Kidney capillary endothelial cell (primary cell): ENCODE measurements at places on chromosomes 4 and X.

- DNase-seq, result no peak
Observed at GRCh38 chr4:158771776-158772175, 3.0 kb downstream of the FNIP2 start.

GRCh38 chrX:31609130-31609529 lies 537.3 kb upstream of the FTHL17 start:
- DNase-seq, result no peak

DNA sequence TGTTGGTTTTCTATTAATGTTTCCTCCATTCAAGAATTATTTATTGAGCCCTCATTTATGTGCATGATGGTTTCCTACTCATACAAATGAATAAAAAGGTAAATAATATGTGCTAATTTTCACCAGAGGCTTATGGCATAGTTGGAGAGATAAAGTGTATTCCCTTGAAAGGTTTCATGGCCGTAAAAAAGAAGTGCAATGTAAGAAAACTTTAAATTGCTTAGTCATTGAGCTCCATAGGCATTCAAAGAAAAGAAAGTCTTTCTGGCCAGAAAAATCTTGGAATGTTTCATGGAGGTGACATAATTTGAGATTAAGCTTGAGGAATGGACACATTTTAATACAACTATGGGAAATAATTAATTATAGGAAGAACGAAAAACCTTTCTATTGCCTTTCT lies 8.7 kb downstream of the KLHL4 start:
- DNase-seq, result no peak

DNA sequence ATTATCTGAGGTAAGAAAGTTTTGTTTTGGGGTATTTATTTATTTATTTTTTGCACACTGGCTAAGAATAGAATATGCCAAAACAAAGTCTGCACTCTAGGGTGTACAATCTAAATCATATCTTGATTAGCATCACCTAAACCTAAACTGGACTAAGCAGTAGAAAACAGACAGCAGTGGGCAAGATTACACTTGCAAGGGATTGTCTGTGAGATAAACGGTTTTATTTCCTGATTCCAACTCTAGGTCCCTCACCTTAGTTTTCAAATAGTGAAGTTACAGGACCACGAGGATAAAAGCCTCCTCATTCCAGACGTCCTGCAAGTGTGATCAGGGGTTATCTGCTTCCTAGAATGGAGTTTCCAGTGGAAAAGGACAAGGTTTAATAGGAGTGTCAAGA lies 86.1 kb downstream of the SH3RF1 start:
- no peak for DNase-seq

DNA sequence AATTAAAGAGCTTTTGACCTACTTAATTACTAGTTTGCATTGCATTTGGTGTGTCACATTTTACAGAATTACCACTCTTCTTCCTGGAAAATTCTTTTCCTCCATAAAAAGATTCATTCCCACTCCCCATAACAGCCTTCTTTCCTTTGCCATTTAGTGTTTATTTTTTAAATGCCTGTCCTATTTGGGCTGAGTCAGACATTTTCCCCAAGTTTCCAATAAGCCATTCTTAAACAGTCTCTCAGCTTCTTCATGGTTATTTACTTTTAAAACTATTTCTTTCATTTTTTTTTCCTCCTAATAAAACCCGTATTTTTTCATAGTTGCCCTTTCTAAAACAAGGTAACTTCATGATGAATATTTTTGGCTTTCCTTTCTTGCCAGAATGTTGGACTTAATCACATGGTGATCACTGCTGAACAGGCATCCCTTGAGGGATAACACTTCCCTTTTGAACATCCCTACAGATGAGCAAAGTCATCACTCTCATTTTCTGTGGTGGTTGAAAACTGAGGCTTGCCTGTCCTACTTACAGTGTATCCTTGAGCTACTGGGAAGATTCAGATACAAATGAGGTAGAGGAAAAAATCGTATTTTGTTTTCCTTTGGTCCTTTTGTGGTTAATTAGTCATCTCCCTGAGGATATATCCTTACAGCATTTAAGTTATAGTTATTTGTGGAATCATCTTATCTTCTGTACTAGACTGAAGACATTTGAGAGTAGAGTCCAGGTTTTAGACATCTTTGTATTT lies 520.5 kb upstream of the NR3C2 start:
- DNase-seq, result no peak

GRCh38 chr4:96120206-96120605 lies 280.3 kb downstream of the PDHA2 start:
- DNase-seq, result no peak

- DNase-seq, result no peak
Observed at GRCh38 chrX:118772051-118772450, 44.6 kb downstream of the IL13RA1 start.

GRCh38 chr4:147014946-147015345 lies 69.3 kb upstream of the TTC29 start:
- DNase-seq, result no peak

DNA sequence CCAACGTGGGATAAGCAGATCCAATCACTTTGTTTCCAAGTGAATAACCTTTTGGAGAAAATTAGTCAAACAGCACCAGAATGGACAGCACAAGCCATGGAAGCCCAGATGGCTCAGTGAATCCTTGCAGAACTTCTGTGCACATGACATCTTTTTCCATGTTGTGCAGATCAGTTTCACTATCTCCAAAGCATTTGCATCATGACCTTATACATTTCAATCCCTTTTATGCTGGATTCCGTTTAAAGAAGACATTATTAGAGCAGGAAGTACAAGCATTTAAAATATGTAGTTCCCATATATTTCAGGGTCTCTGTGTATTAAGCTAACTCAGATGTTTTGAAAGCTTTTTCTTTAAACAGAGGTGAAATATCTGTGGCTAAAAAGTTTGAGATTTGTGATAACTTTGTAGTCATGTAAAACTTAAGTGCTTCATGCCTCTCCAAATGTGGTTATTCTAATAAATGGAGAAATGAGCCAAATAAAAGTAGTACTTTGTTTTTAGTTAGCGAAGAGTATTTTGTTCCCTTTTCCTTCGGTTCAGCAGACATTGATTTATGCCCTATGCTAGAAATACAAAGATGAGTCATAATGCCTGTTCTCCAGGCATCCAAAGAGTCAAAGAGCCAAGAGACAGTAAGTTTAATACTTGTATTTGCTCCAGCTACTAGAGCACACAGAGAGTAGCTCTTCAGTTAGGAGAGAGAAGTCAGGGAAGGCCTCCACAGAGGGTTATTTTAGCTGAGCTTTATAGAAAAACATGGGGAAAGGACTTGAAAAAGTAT lies 39.0 kb downstream of the PLAC8 start:
- peak; percentile 21 for DNase-seq

GRCh38 chr4:57220734-57221133 lies 110.5 kb upstream of the IGFBP7 start:
- DNase-seq, result peak; percentile 3

DNA sequence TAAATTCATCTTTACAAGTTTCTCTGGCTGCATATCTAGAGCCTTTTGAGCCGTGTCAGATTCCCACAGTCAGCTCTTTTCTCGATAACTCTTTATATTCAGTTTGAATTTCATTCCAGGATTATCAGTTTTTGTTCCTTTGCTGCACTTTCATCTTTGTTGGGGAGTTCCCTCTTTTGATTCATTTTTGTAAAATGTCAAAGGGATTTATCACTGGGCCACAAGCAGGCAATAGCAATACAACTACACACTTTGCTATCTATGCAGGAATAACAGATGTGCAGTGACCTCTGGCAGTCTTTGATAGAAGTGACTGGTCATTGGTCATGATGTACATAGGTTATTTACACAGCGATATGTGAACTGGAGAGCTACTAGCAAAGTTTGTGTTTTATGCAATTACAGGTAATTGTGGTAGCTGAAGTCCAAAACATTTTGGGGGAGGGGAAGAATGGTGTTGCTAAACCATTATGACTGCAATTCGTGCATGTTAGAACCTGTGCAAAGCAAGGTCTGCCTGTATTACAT lies 43.8 kb downstream of the HPGDS start:
- no peak for DNase-seq

GRCh38 chrX:56728752-56729151 lies 291 bp upstream of the NBDY start:
- no peak for DNase-seq

DNA sequence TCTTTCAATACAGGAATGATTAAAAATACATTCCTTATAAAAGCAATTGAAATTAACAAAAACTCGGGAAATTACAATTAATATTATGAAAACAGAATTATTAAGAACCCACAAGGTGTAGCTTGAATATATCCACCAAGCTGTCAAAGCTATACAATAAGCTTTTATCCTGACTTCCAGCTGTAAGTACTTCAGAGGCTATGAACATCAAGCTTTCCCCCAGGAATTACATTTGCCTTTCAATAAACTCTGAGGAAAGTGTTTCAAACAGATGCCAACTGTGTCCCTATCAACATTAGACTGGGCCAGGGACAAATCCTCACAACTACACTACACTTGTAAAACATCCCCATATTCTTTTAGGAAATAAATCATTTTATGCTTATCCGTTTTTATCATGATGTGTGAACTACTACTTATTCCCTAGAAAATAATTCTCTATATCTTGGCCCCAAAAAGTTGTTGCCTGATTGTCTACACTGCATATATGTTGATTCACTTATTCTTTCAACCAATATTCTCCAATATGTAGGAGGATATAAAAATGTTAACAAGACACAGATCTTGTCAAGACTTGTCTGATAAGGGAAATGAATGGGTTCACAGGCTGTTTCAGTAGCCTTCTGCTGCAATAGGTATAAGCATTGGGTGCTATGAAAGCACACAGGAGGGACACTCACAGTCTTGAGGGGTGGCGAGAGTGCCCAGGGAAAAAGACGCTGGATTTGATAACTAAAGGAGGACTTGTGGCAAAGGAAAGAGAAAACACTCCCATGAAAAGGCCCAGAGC lies 494.1 kb downstream of the CENPC start:
- DNase-seq, result no peak

DNA sequence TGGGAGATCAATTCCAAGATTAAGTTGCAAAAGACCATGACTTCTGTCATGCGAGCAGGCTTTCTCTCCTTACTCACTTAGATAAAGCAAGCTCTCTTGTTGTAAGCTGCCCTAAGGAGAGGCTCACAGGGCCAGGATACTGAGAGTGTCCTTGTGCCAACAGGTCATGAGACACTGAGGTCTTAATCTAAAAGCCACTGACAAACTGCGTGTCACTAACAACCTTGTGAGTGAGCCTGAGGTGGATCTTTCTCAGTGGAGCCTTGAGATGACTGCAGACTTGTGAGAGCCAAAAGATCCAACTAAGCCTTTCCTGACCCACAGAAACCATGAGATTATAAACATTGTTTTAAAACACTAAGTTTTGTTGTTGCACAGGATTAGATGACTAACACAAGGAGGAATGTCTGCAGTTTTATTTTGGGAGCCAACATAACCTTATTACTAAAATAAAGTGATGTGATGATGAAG lies 170.5 kb downstream of the SLC39A8 start:
- peak; percentile 67 for DNase-seq

- no peak for DNase-seq
Observed at GRCh38 chr4:15250021-15250441, 177.8 kb upstream of the C1QTNF7 start.

DNA sequence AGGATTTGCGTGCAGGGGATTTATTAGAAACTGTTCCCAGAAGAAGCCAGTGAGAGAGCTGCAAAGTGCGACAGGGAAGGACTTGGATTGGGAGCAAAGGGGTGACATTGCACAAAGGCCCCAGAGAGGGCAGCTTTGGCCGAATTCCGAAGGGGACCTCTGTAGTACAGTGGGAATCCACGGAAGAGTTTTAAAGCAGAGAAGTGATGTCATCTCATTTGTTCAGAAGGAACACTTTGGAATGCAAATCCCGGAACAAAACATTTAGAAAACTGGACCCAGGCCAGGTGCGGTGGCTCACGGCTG lies 71.7 kb downstream of the FAM184B start:
- DNase-seq, result no peak

DNA sequence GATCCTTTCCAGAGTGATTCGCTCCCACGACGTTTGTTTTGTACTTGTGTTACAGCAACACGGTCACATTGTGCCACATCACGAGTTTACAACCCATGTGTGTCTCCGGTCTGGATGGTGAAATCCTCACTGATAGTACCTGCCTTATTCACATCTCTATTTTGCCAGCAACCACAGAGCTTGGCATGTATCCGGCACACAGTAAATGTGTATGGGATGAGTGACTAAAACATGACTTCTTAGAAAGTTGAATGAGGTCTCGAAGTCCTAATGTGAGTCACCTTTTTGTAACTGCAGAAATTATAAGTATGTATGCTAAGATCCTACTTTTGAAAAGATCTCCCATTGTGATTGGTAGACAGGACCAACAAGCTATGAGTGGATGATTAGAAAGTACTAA lies 7.5 kb downstream of the STOX2 start:
- DNase-seq, result no peak

- DNase-seq, result no peak
Observed at GRCh38 chr4:166941629-166942028, 292.7 kb downstream of the SPOCK3 start.

DNA sequence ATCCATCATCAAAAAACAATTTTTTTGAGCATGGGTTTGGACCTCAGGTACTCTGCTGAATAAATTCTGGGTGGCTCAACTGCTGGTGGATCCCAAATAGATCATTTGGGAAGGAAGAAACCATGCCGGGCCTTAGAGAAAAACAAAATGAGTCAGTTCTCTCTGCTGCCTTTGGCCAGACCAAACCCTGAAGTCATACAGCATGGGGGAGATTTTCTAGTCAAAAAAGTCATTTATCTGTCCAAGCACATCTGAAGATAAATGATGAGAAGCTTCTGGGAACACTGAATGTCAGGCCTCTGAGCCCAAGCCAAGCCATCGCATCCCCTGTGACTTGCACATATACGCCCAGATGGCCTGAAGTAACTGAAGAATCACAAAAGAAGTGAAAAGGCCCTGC lies 261.4 kb downstream of the DHX15 start:
- DNase-seq, result no peak

GRCh38 chrX:130247996-130248395 lies 20.7 kb downstream of the ZNF280C start:
- DNase-seq, result no peak
